ENCODE measurements at places on chromosomes 12 and 14.

GRCh38 chr12:24078318-24078765 is 128.9 kb upstream of the SOX5 start:
- DNase-seq, result no peak

GRCh38 chr12:55698965-55699364 is 8.7 kb downstream of the ITGA7 start:
- no peak for DNase-seq

DNA sequence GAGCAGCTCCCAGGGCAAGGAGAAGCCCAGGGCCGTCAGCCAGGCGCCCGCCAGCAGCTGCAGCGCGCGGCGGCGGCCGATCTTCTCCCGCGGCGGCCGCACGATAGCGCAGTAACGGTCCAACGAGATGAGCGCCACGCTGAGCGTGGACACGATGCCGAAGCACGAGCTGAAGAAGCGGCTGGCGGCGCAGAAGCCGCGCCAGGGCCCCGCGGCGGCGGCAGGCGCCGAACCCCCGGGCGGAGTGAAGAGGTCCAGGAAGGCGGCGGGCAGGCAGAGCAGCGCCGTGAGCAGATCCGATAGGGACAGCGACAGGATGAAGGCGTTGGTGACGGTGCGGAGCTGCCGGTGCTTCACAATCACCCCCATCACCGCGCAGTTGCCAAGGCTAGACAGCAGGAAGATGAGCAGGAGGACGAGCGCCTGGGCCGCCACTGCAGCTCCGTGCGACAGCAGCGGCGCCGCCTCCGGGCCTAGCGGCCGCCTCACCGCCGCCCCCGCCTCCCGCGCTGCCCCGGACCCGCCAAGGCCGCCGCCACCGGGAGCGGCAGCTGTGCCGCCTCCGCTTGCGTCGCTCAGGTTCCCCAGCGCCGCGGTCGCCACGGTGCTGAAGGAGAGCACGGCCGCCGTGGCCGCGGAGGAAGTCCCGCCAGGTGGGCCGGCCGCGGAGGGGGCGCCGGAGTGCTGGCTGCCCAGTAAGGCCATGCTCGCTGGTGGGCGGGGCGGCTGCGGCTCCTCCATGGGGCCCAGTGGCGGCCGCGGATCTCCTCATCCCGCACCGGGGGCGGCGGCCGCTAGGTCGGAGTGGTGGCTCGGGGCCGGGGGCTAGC is 479 bp downstream of the GPR135 start:
- peak; percentile 31 for DNase-seq

DNA sequence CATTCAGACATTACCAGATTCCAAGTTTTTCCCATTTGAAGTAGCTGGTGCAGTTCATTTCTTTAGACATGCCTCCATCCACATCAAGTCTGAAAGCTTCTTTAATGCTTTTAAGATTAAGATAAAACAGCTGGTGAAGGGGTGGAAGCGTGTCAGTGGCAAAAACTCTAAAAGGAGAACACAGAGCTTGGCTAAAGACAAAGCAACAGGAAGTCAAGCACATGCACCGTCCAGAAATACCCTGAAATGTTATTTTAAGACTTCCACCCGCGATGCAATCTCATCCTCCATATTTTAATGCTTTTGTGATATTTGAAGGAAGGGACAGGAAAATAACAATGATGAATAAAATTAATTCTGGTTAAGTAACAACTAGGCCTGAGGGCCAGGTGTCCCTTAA is 31.8 kb downstream of the PPM1H start:
- no peak for DNase-seq

DNA sequence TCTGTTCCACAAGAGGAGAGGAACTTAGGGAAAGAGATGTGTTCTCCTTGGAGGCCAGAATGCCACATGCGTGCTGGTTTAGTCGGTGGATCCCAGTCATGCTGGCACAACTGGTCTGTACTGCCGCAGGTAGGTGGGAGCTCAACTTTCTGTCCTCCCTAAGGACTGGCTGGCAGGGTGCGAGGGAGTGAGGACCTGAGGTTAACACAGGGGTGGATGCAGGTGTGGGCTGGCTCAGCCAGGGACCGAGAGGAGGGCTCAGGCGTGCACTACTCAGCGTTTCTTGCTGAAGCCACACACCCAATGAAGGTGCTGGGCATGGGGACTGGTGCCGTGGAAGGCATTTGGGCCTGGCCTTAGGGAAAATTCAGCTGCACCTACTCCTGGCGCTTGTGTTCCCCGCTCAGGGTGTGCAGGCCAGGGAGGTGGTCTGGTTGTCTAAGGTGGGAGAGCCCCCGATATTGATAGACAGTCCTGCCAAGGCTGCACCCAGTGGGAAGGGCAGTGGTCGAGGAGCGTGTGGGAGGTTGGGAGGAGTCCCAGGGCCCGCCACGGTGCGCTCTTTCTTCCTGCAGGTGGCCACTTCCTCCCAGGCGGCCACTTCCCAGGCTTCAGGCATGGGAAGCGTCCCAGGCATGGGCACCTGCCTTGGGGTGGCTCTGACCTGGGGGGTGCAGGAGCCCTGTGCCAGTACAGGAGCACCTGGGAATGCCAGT is 138.4 kb downstream of the ADGRD1 start:
- no peak for DNase-seq

- DNase-seq, result no peak
Observed at GRCh38 chr12:25155022-25155576, 39.9 kb downstream of the DNAI7 start.

GRCh38 chr14:87430810-87431209 is 562.2 kb downstream of the GALC start:
- no peak for DNase-seq

- DNase-seq, result no peak
Observed at GRCh38 chr14:86824167-86824566, 1168.8 kb downstream of the GALC start.

- DNase-seq, result no peak
Observed at GRCh38 chr14:89922031-89922907, 32.3 kb downstream of the EFCAB11 start.

- DNase-seq, result no peak
Observed at GRCh38 chr12:49227713-49228112, 37.2 kb upstream of the TUBA1C start.

DNA sequence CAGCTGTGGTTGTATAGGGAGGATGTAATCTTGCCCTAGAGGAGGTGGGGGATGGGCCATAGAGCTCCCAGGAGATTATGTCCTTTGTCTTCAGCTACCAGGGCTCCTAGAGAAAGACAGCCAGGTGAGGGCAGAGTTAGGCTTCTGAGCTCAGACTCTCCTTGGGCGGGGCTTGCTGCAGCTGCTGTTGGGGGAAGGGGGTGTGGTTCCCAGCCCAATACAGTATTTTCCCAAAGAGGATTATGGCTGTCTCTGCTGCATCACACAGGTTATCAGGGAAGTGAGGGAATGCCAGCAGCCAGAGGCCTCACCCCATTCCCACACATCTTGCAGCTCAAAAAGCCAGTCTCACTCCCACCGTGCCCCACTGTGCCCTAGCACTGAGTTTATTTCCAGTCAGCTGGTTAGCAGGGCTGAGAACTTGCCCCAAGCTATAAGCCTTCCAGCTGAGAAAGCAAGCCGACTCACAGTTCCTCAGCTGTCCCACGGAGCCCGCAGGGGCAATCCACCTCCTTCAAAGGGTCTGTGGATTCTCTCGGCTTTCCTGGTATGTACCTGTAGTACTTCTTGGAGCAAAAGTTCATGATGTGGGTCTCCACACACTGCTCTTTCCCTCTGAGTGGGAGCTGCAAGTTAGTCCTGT is 217.3 kb upstream of the CPNE8 start:
- DNase-seq, result no peak

GRCh38 chr12:105386431-105386830 is 55.9 kb downstream of the C12orf75 start:
- DNase-seq, result no peak

GRCh38 chr14:56036353-56036752 is 81.9 kb upstream of the PELI2 start:
- no peak for DNase-seq

DNA sequence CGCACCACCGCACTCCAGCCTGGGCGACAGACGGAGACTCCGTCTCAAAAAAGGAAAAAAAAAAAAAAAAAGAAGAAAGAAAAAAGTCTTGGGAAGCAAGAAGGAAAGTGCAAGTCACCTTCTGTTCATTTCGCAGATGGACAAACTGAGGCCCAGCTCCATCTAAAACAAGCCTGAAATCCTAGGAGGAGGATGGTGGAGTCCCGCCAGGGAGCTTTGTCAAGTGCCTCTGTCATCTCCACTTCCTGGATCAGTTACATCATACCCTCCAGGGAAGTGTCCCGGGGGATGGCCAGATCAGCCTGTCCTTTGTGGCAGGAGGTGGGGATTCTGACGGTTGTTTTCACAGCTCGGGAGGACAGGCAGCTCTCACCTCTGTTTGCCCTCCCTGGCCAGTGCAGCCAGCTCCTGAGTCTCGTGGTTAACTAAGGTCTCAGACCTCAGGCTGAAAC is 8.7 kb upstream of the SDSL start:
- DNase-seq, result no peak

GRCh38 chr14:99698236-99698635 is 14.1 kb downstream of the CYP46A1 start:
- DNase-seq, result no peak

- no peak for DNase-seq
Observed at GRCh38 chr12:24960222-24960855, 11.4 kb upstream of the BCAT1 start.

DNA sequence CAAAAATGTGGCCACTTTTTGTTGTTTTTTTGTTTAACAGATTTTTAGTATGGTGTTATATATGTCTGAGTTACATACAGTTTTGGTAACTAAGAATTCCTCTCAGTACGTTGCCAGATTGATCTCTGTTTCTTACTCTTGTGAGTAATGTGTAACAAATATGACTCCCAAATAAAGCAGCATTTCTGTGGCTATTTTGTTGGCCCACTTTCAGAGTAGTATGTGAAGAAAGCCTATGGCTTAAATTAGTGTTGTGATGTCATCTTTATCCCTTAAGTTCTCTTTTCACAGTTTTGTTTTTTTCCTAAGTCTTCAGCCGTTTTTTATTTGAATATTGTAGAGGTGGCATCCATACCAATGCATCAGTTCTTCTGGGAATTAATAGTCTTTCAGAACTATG is 10.7 kb downstream of the PCNX4 start:
- DNase-seq, result no peak

- no peak for DNase-seq
Observed at GRCh38 chr12:1947081-1947480, 28.6 kb upstream of the CACNA2D4 start.

GRCh38 chr14:84535484-84535883 is 994.5 kb upstream of the FLRT2 start:
- no peak for DNase-seq

DNA sequence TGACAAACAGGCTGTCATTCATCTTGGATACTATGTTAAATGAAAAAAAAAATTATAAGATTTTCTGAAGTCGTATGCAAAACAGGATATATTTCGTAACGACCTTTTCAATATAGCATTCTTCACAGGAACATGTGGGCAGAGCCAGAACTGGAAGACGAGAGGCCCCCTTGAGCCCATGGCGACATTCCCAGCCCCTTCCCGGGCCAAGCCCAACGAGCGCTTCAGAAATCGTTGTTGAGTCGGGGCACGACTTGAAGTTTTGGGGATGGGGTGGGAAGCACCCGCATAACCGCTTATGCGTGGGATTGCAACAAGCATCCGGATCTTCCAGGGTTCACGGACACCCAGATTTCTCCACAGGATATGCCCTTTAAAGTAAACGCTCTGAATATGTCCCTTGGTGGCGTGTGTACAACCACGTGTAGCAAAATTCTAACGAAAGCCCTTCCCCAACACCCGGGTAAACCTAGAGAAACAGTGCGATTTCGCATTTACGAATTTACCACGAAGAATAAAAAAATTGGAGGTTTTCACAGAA is 736 bp downstream of the C14orf39 start:
- DNase-seq, result no peak

DNA sequence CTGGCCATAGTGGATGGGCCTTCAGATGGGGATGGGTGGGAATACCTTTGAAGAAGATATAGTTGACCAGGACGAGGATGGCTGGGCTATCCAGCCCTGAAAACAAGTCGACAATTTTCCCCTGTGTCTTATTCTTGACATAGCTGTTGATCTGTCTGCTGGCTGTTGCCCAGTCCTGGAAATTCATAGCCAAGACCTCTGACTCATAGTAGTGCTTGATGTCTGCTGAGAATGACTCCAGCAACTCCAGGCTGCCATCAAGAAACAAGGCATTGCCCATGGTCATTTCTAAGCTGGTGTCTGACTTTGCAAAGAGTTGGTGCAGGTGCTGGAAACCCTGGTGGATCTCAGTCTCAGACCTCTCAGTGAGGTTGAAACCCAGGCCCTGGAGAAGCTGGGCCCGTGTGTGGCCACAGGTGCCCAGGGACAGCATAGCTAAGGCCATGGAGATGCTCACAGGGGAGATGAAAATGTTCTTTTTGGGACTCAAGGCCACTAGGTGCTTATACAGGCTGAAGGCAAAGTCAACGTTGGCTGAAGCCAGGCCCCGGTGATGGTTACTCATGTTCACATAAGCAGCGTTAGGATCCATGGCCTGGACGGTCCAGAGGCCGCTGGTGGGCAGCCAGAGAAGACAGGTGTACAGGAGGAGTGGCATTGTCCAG is 9.0 kb downstream of the SERPINA6 start:
- no peak for DNase-seq

DNA sequence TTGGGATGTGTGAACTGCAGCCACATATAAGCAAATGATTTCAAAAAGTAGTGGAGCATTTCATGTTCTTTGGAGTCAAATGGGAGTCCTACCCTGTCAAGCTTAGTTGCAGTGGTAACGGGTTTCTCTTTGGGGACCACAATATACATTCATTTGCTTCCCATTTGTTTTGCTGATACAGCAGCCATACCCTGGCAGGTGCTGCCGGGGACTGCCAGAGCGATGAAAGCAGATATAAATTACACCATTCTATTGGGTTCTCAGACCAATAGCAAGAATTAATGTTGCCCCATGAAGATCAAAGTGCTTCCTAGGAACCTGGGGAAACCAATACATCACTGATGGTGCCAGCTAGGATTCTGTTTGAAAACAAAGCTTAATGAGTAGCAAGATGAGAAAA is 1621.5 kb upstream of the FLRT2 start:
- DNase-seq, result no peak

- no peak for DNase-seq
Observed at GRCh38 chr14:63891148-63891975, 38.6 kb downstream of the SYNE2 start.

DNA sequence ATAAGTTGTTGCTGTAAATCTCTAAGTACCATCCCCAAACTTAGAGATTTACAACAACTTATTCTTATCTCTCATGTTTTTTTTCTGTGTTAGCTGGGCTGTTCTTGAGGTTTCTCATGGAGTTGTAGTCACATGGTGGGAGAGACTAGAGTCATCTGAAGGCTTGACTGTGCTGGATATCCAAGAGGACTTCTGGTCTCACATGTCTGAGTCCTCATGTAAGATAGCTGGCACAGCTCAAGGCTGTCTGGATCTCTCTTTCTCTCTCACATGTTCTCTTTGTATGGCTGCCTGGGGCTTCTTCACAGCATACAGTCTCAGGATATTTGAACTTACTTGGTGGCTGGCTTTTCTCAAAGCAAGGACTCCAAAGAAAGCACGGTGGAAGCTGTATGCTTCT is 63.8 kb downstream of the DACT1 start:
- DNase-seq, result no peak

DNA sequence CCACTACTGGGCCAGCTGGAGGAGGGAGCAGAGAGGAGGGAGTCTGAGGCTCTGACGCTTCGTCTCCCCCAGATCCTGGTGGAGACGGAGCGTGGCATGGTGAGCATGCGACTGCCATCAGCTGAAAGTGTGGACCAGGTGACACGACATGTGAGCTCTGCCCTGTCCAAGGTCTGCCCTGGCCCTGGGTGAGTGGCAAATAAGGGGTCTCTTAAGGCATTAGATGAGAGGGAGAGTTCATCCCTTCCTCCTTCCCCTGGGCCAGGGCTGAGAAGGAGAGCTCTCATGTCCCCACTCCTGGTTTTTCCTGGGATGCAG is 2.5 kb downstream of the CARMIL3 start:
- no peak for DNase-seq

- DNase-seq, result no peak
Observed at GRCh38 chr14:61350427-61351270, 29.3 kb downstream of the PRKCH start.
